Astrocyte (in vitro differentiated cells and primary cell): ENCODE measurements at places on chromosomes 5 and 9. TPM values are rescaled to one million over a fixed set of nuclear protein-coding genes. Genes with fewer than 3 reads are reported as not detected.
A peak's percentile ranks its signal among the peaks of the same experiment; 100 is the strongest.

GRCh38 chr9:5749306-5749705, 83.6 kb downstream of the ERMP1 start:
- no peaks in the 10 kb centered on the region for H3K27me3 ChIP-seq
- DNase-seq = no peak
- H3K4me3 ChIP-seq = no peak overlapping the region
- no peaks in the 10 kb centered on the region for H3K4me1 ChIP-seq
- no peak overlapping the region for H3K27ac ChIP-seq

DNA sequence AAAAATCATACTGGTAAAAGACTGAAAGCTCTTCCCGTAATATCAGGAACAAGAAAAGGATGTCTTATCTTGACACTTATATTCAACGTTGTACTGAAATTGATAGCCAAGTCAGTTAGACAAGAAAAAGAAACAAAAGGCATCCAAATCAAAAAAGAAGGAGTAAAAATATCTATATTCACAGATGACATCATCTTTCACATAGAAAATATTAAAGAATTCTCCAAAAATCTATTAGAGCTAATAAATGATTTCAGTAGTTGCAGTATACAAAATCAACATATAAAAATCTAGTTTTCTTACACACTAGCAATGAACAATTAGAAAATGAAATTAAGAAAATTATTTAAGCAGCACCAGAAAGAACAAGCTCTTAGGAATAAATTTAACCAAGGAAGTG, 24.3 kb downstream of the SPDL1 start:
- H3K4me3 ChIP-seq = no peak overlapping the region
- H3K27ac ChIP-seq = no peak overlapping the region
- H3K4me1 ChIP-seq = no peaks in the 10 kb centered on the region
- no peak for DNase-seq

- DNase-seq = no peak
- H3K27me3 ChIP-seq = no peaks in the 10 kb centered on the region
- no peak overlapping the region for H3K4me3 ChIP-seq
- H3K4me1 ChIP-seq = no peaks in the 10 kb centered on the region
These were observed 122.2 kb upstream of the GRAMD2B start for GRCh38 chr5:126301056-126301455.

The SOX30 gene
- total RNA-seq = 0.14 and 0.19 TPM in 2 replicates

GRCh38 chr5:177446200-177447065, at the start of gene PRR7:
Gene PRR7, plus strand, starts transcription at chr5:177446814. Its CDS starts 8,254 bp downstream, at chr5:177455068.
- H3K4me3 ChIP-seq = peak within 1 kb of the TSS; percentile 65
- H3K27me3 ChIP-seq = no peaks in the 10 kb centered on the region
- H3K4me1 ChIP-seq = peaks cover 18% of the 10 kb centered on the region
- no peaks in the 10 kb centered on the region for H3K36me3 ChIP-seq
- H3K27ac ChIP-seq = peak within 1 kb of the TSS; percentile 23

The IL5 gene
- total RNA-seq = not detected in 2 replicates

The TMEM215 gene
- 1.4 and 3.0 TPM in 2 replicates for total RNA-seq

GRCh38 chr9:136381311-136381710, 7.8 kb upstream of the CARD9 start:
- H3K4me3 ChIP-seq = no peak overlapping the region
- DNase-seq = no peak
- no peak overlapping the region for H3K27ac ChIP-seq
- no peaks in the 10 kb centered on the region for H3K4me1 ChIP-seq
- peaks cover 20% of the 10 kb centered on the region for H3K36me3 ChIP-seq
- no peaks in the 10 kb centered on the region for H3K27me3 ChIP-seq

- H3K27me3 ChIP-seq = no peaks in the 10 kb centered on the region
- no peaks in the 10 kb centered on the region for H3K36me3 ChIP-seq
- H3K27ac ChIP-seq = no peak overlapping the region
- DNase-seq = peak; percentile 36
- H3K4me1 ChIP-seq = no peaks in the 10 kb centered on the region
- H3K4me3 ChIP-seq = no peak overlapping the region
These were observed 107.6 kb downstream of the RNF180 start for GRCh38 chr5:64273276-64273675.

The AQP7 gene
- total RNA-seq = 0.65 and 1.9 TPM in 2 replicates

- no peaks in the 10 kb centered on the region for H3K36me3 ChIP-seq
- H3K27ac ChIP-seq = no peak overlapping the region
- H3K4me3 ChIP-seq = no peak overlapping the region
- DNase-seq = no peak
These were observed 211.9 kb upstream of the IRX4 start for GRCh38 chr5:2094616-2094995.

DNA sequence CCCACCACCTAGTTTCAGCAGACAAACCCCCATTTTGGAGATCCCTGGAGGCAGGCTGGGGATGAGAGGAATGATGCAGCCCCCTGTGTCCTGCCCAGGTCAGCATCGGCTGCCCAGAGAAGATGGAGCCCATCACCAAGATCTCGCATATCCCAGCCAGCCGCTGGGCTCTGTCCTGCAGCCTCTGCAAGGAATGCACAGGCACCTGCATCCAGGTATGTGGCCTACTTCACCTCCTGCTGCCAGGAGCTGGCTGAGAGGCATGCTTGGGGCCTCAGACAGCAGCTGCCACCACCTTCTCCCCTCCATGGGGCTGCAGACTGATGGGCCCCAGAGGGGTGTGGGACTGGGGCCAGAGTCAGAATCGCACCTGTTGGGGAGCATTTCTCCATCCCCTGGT, 38.9 kb downstream of the JADE2 start:
- no peak overlapping the region for H3K27ac ChIP-seq
- peaks cover 25% of the 10 kb centered on the region for H3K4me1 ChIP-seq
- no peak for DNase-seq

The ANKDD1B gene
- 0.41 and 0.59 TPM in 2 replicates for total RNA-seq

- H3K27me3 ChIP-seq = no peaks in the 10 kb centered on the region
- H3K4me1 ChIP-seq = no peaks in the 10 kb centered on the region
- no peak overlapping the region for H3K27ac ChIP-seq
- H3K4me3 ChIP-seq = no peak overlapping the region
- H3K36me3 ChIP-seq = peaks cover 29% of the 10 kb centered on the region
- no peak for DNase-seq
These were observed 15.4 kb downstream of the CDK5RAP2 start for GRCh38 chr9:120564589-120564988.

The SLC46A2 gene
- total RNA-seq = not detected in 2 replicates

The LECT2 gene
- not detected in 2 replicates for total RNA-seq

DNA sequence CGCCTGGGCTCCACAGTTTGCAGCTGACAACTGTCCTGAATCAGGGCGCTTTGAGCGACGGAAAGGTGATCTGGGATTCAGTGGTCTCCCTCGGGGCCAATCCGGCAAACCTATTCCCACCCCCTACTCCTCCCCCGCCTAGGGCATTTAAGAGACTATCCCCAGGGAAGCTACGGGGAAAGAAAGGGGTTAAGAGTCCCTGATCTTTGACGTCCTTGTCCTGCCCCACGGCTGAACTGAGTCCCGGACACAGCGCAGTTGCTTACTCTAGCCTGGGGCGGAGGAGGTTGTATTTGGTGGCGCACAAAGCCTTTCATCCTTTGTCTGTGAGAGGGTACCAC, 3.4 kb downstream of the RORB start:
- no peak overlapping the region for H3K27ac ChIP-seq
- DNase-seq = no peak
- H3K36me3 ChIP-seq = no peaks in the 10 kb centered on the region
- peak overlapping the region; percentile 75 for H3K4me3 ChIP-seq

The LHX2 gene
- 0.14 TPM in 1 of 2 replicates, not detected in the other for total RNA-seq

The GFI1B gene
- total RNA-seq = not detected in 2 replicates

DNA sequence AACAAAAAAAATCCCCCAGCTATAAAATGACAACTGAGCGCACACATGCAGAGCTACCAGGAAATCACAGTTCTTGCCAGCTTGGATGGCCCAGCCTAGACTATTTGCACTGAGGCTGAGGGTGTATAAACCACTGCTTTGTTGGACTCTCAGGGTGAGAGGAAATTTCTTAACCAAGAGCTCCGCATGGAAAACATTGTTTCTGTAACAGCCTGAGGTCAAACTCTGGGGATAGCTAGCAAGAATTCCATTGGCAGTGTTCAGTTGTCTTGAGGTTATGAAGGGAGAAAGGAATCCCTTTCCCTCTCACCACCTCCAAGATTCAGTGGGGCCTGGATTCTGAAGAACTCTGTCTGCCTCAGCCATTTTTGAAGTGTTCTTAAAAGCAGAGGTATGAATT, 360.0 kb downstream of the OSTF1 start:
- no peaks in the 10 kb centered on the region for H3K4me1 ChIP-seq
- DNase-seq = peak; percentile 19
- H3K36me3 ChIP-seq = no peaks in the 10 kb centered on the region
- H3K4me3 ChIP-seq = no peak overlapping the region

GRCh38 chr9:131094622-131095021, 1.7 kb upstream of the AIF1L start:
- H3K27ac ChIP-seq = no peak overlapping the region
- no peak overlapping the region for H3K4me3 ChIP-seq
- no peaks in the 10 kb centered on the region for H3K36me3 ChIP-seq
- DNase-seq = no peak
- peaks cover 23% of the 10 kb centered on the region for H3K27me3 ChIP-seq
